T-cell (primary cell): ENCODE measurements at places on chromosomes 12 and 14. TPM values are rescaled to one million over a fixed set of nuclear protein-coding genes. Genes with fewer than 3 reads are reported as not detected.
A peak's percentile ranks its signal among the peaks of the same experiment; 100 is the strongest.

IKZF4 gene
- total RNA-seq: 7.5 TPM

DEGS2 gene
- 0.68 TPM for total RNA-seq

MYH6 gene
- total RNA-seq: not detected

OLR1 gene
- not detected for total RNA-seq

NTF3 gene
- not detected for total RNA-seq

ATXN7L3B gene
- 38.9 TPM for total RNA-seq

CLEC6A gene
- not detected for total RNA-seq

PYGL gene
- 0.90 TPM for total RNA-seq

MAP3K9 gene
- 7.0 TPM for total RNA-seq

ZFC3H1 gene
- total RNA-seq: 95.9 TPM

PRR4 gene
- total RNA-seq: 0.73 TPM

RGS6 gene
- total RNA-seq: not detected

SMIM41 gene
- total RNA-seq: not detected

TMCC3 gene
- total RNA-seq: 0.95 TPM

DNA sequence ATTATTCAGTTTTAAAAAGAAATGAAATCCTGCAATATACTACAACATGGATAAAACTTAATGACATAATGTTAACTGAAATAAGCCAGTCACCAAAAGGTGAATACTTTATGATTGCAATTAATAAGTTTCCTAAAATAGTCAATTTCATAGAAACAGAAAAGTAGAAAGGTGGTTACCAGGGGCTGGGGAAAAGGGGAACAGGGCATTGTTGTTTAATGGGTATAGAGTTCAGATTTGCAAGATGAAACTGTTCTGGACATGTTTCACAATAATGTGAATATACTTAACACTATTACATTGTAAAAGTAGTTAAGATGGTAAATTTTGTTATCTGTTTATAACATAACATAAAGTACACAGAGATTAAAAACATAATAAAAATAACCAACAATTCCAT, 550.9 kb downstream of the CCER1 start:
- no peak for DNase-seq
- no peaks in the 10 kb centered on the region for H3K36me3 ChIP-seq
- no peaks in the 10 kb centered on the region for H3K27me3 ChIP-seq
- H3K4me1 ChIP-seq: no peaks in the 10 kb centered on the region

DNA sequence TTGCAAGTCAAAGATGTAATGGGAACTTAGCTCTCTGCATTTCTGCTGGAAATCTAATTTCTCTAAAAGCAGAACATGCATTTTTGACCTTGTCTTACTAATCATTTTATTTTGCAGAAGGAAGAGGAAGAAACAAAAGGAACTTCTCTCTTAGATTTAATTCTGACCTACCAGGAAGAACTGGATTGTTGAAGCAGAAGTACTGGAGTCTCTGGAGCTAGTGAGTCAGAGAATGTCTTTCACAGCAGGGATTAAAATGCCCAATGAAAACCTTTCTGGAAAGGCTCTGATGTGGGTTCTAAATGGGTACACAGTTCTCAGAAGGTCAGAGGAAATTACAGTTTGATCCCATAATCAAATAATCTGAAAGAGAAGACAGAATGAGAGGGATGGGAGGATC, 70.8 kb upstream of the GNG2 start:
- H3K4me3 ChIP-seq: no peak overlapping the region
- H3K4me1 ChIP-seq: no peaks in the 10 kb centered on the region
- no peak overlapping the region for H3K27ac ChIP-seq

GRCh38 chr14:61737915-61738314, 24.3 kb upstream of the SNAPC1 start:
- no peaks in the 10 kb centered on the region for H3K27me3 ChIP-seq
- peaks cover 89% of the 10 kb centered on the region for H3K36me3 ChIP-seq
- no peaks in the 10 kb centered on the region for H3K4me1 ChIP-seq
- H3K4me3 ChIP-seq: no peak overlapping the region
- H3K27ac ChIP-seq: no peak overlapping the region
- no peak for DNase-seq

- no peaks in the 10 kb centered on the region for H3K27me3 ChIP-seq
- peaks cover 3% of the 10 kb centered on the region for H3K4me1 ChIP-seq
- no peak overlapping the region for H3K4me3 ChIP-seq
- H3K27ac ChIP-seq: no peak overlapping the region
Observed at GRCh38 chr14:52299692-52300278, 14.3 kb upstream of the PTGER2 start.

DNA sequence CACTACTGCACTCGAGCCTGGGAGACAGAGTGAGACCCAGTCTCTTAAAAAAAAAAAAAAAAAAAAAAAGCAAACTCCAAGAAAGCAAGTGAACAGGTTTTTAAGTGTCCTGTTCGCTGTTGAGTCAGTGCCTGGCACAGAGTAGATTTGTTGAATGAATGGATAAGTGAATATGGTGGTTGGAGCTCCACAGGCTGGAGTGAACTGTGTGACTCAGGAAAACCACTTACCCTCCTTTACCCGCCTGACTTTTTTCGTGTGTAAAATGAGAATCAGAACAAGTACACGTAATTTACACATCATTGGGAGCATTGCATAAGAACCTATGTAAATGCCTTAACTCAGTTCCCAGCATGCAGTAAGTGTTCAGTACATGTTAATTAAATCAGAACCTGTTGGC, 24.0 kb upstream of the ESRRB start:
- H3K4me3 ChIP-seq: no peak overlapping the region
- H3K27ac ChIP-seq: no peak overlapping the region
- H3K4me1 ChIP-seq: no peaks in the 10 kb centered on the region
- DNase-seq: no peak
- no peaks in the 10 kb centered on the region for H3K27me3 ChIP-seq

GRCh38 chr12:113994051-113994450, 27.9 kb upstream of the RBM19 start:
- H3K4me3 ChIP-seq: no peak overlapping the region
- peaks cover 19% of the 10 kb centered on the region for H3K27me3 ChIP-seq
- no peak for DNase-seq
- no peaks in the 10 kb centered on the region for H3K4me1 ChIP-seq

DNA sequence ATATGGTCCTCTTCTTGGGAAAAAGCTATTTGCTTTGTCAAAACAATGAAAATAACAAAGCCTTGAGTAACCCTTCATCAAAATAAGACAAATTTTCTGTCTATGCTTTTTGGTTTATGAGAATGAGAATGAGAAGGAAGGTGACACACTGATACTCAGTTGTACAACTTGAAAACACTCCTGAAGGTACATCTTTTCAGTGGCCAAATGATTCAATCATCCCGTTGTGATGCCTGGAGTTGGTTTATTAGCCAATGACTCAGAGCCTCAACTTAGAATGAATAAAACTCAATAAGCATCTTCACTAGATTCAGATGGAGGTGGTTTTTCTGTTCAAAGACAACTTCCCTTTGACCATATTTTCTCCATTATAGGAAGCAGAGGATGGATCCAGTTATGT, 7.8 kb upstream of the CALM1 start:
- peaks cover 15% of the 10 kb centered on the region for H3K4me1 ChIP-seq
- no peak for DNase-seq
- no peak overlapping the region for H3K4me3 ChIP-seq
- H3K36me3 ChIP-seq: no peaks in the 10 kb centered on the region
- H3K27me3 ChIP-seq: no peaks in the 10 kb centered on the region

- H3K27me3 ChIP-seq: peaks cover 60% of the 10 kb centered on the region
- DNase-seq: no peak
- H3K27ac ChIP-seq: no peak overlapping the region
- no peaks in the 10 kb centered on the region for H3K4me1 ChIP-seq
Observed at GRCh38 chr12:52200781-52201450, 9.1 kb upstream of the KRT80 start.

GRCh38 chr14:59739794-59740193, 130.8 kb downstream of the RTN1 start:
- H3K4me1 ChIP-seq: no peaks in the 10 kb centered on the region
- H3K4me3 ChIP-seq: no peak overlapping the region
- no peaks in the 10 kb centered on the region for H3K27me3 ChIP-seq
- no peak for DNase-seq

- H3K4me3 ChIP-seq: no peak overlapping the region
- no peaks in the 10 kb centered on the region for H3K4me1 ChIP-seq
- no peaks in the 10 kb centered on the region for H3K36me3 ChIP-seq
- DNase-seq: no peak
- H3K27me3 ChIP-seq: peaks cover 23% of the 10 kb centered on the region
Observed at GRCh38 chr12:53795927-53796326, 44.1 kb upstream of the CISTR start.

GRCh38 chr14:24693353-24693737, 59.4 kb upstream of the GZMB start:
- peaks cover 59% of the 10 kb centered on the region for H3K4me1 ChIP-seq
- H3K27ac ChIP-seq: peak overlapping the region; percentile 58
- no peak overlapping the region for H3K4me3 ChIP-seq
- H3K36me3 ChIP-seq: no peaks in the 10 kb centered on the region
- DNase-seq: no peak

- peaks cover under 1% of the 10 kb centered on the region for H3K36me3 ChIP-seq
- H3K4me1 ChIP-seq: peaks cover 22% of the 10 kb centered on the region
- H3K27me3 ChIP-seq: no peaks in the 10 kb centered on the region
- H3K27ac ChIP-seq: peak overlapping the region; percentile 32
Observed at GRCh38 chr14:20441461-20441860, 5.5 kb upstream of the KLHL33 start.

- H3K4me1 ChIP-seq: peaks cover 18% of the 10 kb centered on the region
- H3K27me3 ChIP-seq: no peaks in the 10 kb centered on the region
- no peak overlapping the region for H3K4me3 ChIP-seq
- no peaks in the 10 kb centered on the region for H3K36me3 ChIP-seq
Observed at GRCh38 chr12:54421175-54421878, 2.3 kb upstream of the ITGA5 start.

DNA sequence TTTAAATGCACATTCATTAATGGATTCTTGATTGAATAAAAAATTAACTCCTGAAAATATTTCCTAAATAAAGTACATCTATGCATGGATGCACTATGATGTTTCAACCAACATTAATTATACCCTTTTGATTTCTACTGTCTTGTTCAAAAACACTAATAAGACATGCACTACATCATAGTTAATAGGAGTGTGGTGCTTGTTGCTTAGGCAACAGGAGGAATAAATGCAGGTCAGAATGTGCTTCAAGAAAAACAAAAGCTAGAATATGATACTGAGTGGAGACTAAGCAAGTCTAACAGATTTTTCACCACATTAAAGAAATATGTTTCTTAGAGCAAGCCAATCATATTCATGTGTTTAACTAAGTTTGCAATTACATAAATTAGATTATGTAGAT, 495.8 kb upstream of the GARIN6 start:
- no peak overlapping the region for H3K4me3 ChIP-seq
- no peaks in the 10 kb centered on the region for H3K4me1 ChIP-seq
- H3K27ac ChIP-seq: no peak overlapping the region
- no peaks in the 10 kb centered on the region for H3K36me3 ChIP-seq
- DNase-seq: no peak
- H3K27me3 ChIP-seq: no peaks in the 10 kb centered on the region

DNA sequence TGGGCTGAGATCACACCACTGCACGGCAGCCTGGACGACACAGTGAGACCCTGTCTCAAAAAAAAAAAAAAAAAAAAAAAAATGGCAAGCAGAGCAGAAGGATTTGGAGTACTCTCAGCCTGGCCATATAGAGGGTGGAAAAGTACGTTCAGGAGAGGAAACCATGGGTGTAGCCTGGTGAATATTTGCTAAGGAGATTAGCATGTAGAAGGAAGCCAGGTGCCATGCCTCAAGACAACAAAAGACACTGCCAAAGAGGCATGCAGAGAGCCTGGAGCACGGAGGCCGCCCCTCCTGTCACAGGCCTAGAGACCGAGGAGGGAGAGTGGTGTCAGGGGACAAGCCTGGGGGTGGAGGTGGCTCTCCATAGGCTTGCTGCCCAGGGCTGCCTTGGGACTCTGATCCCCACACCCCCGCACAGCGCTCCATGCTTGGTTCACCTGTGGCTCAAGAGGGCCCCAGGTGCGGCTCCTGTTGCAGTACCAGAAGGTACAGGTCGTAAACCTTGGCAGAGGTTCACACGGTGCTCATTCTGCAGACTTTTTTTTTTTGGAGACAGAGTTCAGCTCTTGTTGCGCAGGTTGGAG, 27.9 kb upstream of the DEGS2 start:
- H3K27me3 ChIP-seq: no peaks in the 10 kb centered on the region
- no peak for DNase-seq
- no peak overlapping the region for H3K4me3 ChIP-seq
- H3K27ac ChIP-seq: no peak overlapping the region
- no peaks in the 10 kb centered on the region for H3K36me3 ChIP-seq
- H3K4me1 ChIP-seq: peaks cover 3% of the 10 kb centered on the region

GRCh38 chr12:58412461-58413060, 471.2 kb downstream of the ATP23 start:
- no peaks in the 10 kb centered on the region for H3K36me3 ChIP-seq
- H3K4me1 ChIP-seq: no peaks in the 10 kb centered on the region
- no peak overlapping the region for H3K4me3 ChIP-seq
- DNase-seq: no peak

GRCh38 chr12:102939670-102940222, 17.7 kb upstream of the ASCL1 start:
- no peak for DNase-seq
- H3K4me3 ChIP-seq: no peak overlapping the region
- peaks cover 20% of the 10 kb centered on the region for H3K27me3 ChIP-seq
- no peaks in the 10 kb centered on the region for H3K36me3 ChIP-seq
- no peaks in the 10 kb centered on the region for H3K4me1 ChIP-seq

GRCh38 chr14:31229009-31229408, 21.4 kb upstream of the HECTD1 start:
- no peak overlapping the region for H3K27ac ChIP-seq
- no peaks in the 10 kb centered on the region for H3K4me1 ChIP-seq
- no peak for DNase-seq
- H3K36me3 ChIP-seq: no peaks in the 10 kb centered on the region

DNA sequence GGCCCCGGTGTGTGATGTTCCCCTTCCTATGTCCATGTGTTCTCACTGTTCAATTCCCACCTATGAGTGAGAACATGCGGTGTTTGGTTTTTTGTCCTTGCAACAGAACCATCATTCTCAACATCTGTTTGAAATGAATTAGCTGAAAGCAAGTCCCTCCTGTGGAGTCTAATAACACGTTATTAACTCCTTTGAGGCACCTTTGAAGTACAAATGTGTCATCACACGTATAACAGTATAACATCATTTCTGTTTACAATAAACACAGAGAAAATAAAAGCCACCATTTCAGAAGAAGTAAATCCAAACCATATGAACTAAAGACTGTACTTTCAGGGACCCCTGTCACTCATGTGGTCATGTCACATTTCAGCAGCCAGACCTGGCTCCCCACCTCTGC, 198.5 kb downstream of the STXBP6 start:
- H3K27ac ChIP-seq: no peak overlapping the region
- H3K27me3 ChIP-seq: no peaks in the 10 kb centered on the region
- no peaks in the 10 kb centered on the region for H3K4me1 ChIP-seq
- no peak for DNase-seq
- no peaks in the 10 kb centered on the region for H3K36me3 ChIP-seq

GRCh38 chr14:44565968-44566367, 58.9 kb upstream of the FSCB start:
- DNase-seq: no peak
- no peak overlapping the region for H3K4me3 ChIP-seq
- no peak overlapping the region for H3K27ac ChIP-seq
- no peaks in the 10 kb centered on the region for H3K27me3 ChIP-seq
- no peaks in the 10 kb centered on the region for H3K4me1 ChIP-seq

GRCh38 chr12:16946704-16947103, 340.7 kb upstream of the LMO3 start:
- no peak overlapping the region for H3K4me3 ChIP-seq
- no peak overlapping the region for H3K27ac ChIP-seq
- no peak for DNase-seq

- DNase-seq: peak; percentile 45
- peak overlapping the region; percentile 68 for H3K27ac ChIP-seq
- peaks cover 18% of the 10 kb centered on the region for H3K4me1 ChIP-seq
- H3K36me3 ChIP-seq: no peaks in the 10 kb centered on the region
- H3K4me3 ChIP-seq: no peak overlapping the region
Observed at GRCh38 chr12:68240975-68241374, 12.4 kb downstream of the IL22 start.
